ENCODE measurements at places on chromosomes 16 and 17. TPM values are rescaled to one million over a fixed set of nuclear protein-coding genes. Genes with fewer than 3 reads are reported as not detected.
A peak's percentile ranks its signal among the peaks of the same experiment; 100 is the strongest.

GRCh38 chr17:41190328-41190727, 641 bp downstream of the KRTAP9-1 start:
- no peak for DNase-seq

DNA sequence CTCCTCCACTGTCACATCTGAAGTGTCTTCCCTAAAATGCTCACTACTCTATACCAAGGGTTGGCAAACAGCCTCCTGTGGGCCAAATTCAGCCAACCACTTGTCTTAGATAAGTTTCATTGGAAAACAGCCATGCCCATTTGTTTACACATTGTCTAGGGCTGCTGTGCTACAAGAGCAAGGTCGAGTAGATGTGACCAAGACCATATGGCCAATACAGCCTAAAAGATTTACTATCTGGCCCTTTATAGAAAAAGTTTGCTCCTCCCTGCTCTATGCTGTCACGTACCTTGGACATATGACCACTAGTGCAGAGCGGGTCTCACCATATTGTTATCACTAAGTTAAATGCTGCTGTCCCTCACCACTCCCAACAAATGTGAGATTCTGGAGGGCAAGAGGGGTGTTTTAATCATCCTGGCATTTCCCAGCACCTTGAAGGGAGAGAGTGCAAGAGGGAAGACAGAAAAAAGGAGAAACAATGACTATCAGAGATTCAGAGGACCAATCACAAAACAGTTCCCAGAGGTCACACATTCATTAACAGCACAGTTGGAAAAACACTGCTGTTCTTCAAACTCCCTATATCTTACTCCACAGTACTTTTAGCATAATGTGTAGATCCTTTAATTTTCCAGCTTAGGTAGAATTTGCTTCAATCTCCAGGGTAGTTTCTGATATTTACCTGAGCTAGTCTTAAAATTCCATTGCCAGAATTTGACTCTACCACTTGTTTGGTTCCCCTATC, 13.2 kb downstream of the LSM12 start:
- no peak for DNase-seq

- no peak for DNase-seq
Measured at GRCh38 chr17:34850023-34850422, 111.2 kb downstream of the CCT6B start.

- peak; percentile 81 for DNase-seq
Measured at GRCh38 chr16:85370881-85371651, 242.1 kb upstream of the GSE1 start.

Gene NACA2
- not detected for polyA plus RNA-seq

Gene TBC1D3B
- polyA plus RNA-seq: 1.3 TPM

DNA sequence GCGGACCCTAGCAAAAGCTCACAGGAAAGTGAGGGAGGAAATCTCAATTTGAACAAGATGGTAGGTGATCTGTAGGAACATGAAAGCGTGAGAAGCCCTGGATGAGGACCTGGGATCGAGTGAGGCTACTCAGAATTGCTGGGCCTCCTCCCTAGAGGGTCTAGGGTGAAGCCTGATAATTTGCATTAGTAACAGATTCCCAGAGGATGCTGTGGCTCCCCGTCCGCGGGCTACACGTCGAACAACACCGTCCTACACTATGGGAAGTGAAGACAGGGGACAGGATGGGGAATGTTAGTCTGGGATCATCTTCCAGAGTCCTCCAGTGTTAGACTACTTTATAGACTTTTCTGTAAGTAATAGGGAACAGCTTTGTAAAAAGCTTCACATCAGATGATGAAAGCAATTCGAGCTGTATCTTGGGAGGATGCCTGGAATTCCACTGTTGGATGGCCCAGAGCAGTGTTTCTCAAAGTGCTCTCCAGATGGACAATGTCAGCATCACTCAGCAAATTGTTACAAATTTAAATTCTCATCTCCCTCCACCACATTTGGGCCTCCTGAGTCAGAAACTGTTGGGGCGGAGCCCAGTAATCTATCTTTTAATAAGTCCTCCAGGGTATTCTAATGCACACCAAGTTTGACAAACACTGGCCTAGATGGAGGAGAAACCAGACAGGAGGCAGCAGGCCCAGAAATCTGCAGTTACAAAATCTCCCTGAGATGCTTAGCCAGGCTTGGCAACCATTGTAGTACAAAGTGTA, 6.5 kb downstream of the FNDC8 start:
- DNase-seq: no peak

DNA sequence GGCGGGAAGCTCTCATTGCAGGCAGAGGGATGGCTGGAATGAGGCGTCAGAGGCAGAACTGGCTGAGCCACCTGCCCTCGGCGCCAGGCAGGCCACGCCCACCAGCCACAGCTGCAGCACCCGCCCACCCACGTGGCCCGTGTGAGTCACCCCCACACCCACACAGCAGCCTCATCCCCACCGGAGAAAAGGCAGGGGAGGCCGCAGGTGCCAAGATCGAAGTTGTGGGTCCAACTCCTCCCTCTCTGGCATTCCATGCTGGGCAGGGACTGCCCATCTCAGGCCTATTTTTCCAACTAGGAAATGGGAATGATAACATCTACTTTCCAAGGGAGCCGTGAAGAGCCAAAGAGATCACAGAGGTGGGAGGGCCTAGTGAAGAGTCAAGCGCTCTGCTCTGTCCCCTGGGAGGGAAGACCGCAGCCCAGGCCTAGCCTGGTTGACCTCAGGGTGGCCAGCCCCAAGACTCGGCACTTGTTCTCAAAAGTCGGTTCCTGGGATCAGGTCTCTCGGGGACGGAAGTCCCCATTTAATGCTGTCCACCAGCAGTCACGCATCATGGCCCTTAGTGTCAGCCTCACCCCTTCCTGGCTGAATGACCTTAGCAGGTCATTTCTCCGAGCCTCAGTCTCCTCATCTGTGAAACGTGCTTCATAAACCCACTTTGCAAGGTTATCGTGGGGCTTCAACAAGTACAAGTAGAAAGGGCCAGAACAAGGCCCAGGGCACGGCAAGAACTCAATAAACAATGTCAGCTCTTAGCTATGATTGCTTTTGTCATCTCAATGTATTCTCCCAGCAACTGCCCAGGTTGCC, at the start of gene TRPV3:
TSS of gene TRPV3 (minus strand) at position 45 of the 816 bp plus-strand sequence. CDS start 2,962 bp downstream, outside the sequence.
- peak; percentile 93 for DNase-seq
